ENCODE measurements at places on chromosomes 6 and 20. TPM values are rescaled to one million over a fixed set of nuclear protein-coding genes. Genes with fewer than 3 reads are reported as not detected.

OGFRL1 gene
- total RNA-seq, result 9.4 TPM

PAX1 gene
- not detected for total RNA-seq

DYNLT2 gene
- total RNA-seq, result 3.8 TPM

CABLES2 gene
- total RNA-seq, result 4.0 TPM

HLA-DRB1 gene
- 109 TPM for total RNA-seq

ARG1 gene
- not detected for total RNA-seq

LAMA2 gene
- 43.4 TPM for total RNA-seq

BANF2 gene
- total RNA-seq, result not detected

SYNDIG1 gene
- 4.6 TPM for total RNA-seq

NINL gene
- total RNA-seq, result 11.3 TPM

ME1 gene
- 10.1 TPM for total RNA-seq

ESF1 gene
- total RNA-seq, result 18.9 TPM

IMPG1 gene
- total RNA-seq, result not detected

DEK gene
- 66.2 TPM for total RNA-seq

BAG2 gene
- total RNA-seq, result 17.0 TPM

KHDC1L gene
- not detected for total RNA-seq

GNAS-AS1 gene
- 2.4 TPM for total RNA-seq

MAN1A1 gene
- total RNA-seq, result 56.8 TPM

TMC2 gene
- total RNA-seq, result not detected

HLA-DMB gene
- total RNA-seq, result 31.0 TPM

CTAGE9 gene
- not detected for total RNA-seq

NKAIN4 gene
- not detected for total RNA-seq

FOXC1 gene
- 41.9 TPM for total RNA-seq

FOXA2 gene
- not detected for total RNA-seq

LBP gene
- 0.83 TPM for total RNA-seq
